ENCODE measurements at places on chromosomes 4 and X. TPM values are rescaled to one million over a fixed set of nuclear protein-coding genes. Genes with fewer than 3 reads are reported as not detected.

Gene POU3F4
- polyA plus RNA-seq, result 1.5 TPM

Gene HPGD
- polyA plus RNA-seq, result 5.6 TPM

Gene ATP7A
- 1.5 TPM for polyA plus RNA-seq

Gene MAGEA11
- polyA plus RNA-seq, result 0.12 TPM

Gene GAGE12H
- not detected for polyA plus RNA-seq

Gene SLC25A53
- polyA plus RNA-seq, result 3.7 TPM

Gene STOX2
- 20.6 TPM for polyA plus RNA-seq

Gene DDX53
- polyA plus RNA-seq, result 0.05 TPM

Gene TEX13B
- 0.16 TPM for polyA plus RNA-seq

Gene PPA2
- 73.1 TPM for polyA plus RNA-seq
